Nephron progenitor cell (in vitro differentiated cells): ENCODE measurements at places on chromosomes 16 and 17.

GRCh38 chr16:67164599-67165061, at the start of gene HSF4:
TSS of gene HSF4 (plus strand) at chr16:67164745. CDS start at chr16:67164812, 67 bp downstream.
- H3K4me3 ChIP-seq = peak within 1 kb of the TSS; percentile 55
- no peak within 1 kb of the TSS for H3K27ac ChIP-seq
- DNase-seq = no peak
- peaks cover 98% of the 10 kb centered on the region for H3K27me3 ChIP-seq
- peaks cover 9% of the 10 kb centered on the region for H3K4me1 ChIP-seq

GRCh38 chr17:49258394-49258793, 27.8 kb upstream of the PHOSPHO1 start:
- no peaks in the 10 kb centered on the region for H3K36me3 ChIP-seq
- H3K27me3 ChIP-seq = peaks cover 29% of the 10 kb centered on the region
- no peak for DNase-seq
- H3K27ac ChIP-seq = no peak overlapping the region
- no peak overlapping the region for H3K4me3 ChIP-seq
- peaks cover 24% of the 10 kb centered on the region for H3K4me1 ChIP-seq

DNA sequence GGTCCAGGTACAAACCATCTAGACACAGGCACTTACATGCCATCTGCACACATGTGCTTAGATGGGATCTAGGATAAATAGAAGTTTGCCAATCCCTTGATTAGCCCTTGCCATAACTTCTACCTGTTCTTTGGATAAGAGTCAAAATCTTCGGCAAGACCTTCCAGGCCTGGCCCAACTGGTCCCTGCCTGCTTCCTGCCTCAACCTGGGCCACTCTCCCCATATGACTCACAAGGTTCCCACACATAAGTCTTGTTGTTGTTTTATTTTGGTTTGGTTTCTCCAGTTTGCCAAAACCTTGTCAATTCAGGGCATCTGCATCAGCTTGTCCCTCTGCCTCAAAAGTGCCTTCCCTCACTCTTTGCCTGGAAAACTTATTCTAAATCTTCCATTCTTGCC, 95.3 kb upstream of the XYLT1 start:
- H3K27ac ChIP-seq = no peak overlapping the region
- H3K27me3 ChIP-seq = peaks cover 8% of the 10 kb centered on the region
- no peaks in the 10 kb centered on the region for H3K36me3 ChIP-seq
- H3K4me3 ChIP-seq = no peak overlapping the region
- no peaks in the 10 kb centered on the region for H3K4me1 ChIP-seq

DNA sequence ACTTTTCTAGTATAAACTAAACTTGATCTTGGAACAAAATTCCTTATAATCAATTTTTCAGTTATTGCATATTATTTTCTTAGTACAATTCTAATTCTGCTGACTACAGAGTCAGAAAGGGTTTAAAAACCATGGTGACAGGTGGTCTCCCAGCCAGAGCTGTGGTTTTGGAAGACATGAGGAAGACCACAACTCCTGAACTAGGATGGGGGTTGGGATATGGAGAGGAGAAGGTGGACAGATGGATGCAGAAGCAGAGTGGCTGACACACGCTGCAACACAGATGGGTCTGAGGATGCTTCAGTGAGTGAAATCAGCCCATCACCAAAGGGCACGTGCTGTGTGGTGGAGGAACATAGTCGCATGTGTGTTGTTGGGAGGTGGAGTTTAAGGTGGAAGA, 187.7 kb downstream of the LGALS9B start:
- DNase-seq = no peak
- peaks cover 4% of the 10 kb centered on the region for H3K27me3 ChIP-seq
- no peak overlapping the region for H3K27ac ChIP-seq
- H3K4me1 ChIP-seq = peaks cover 50% of the 10 kb centered on the region
- no peaks in the 10 kb centered on the region for H3K36me3 ChIP-seq

- peak overlapping the region; percentile 66 for H3K27ac ChIP-seq
- H3K36me3 ChIP-seq = peaks cover 53% of the 10 kb centered on the region
- no peak overlapping the region for H3K4me3 ChIP-seq
- no peak for DNase-seq
- H3K4me1 ChIP-seq = no peaks in the 10 kb centered on the region
- H3K27me3 ChIP-seq = no peaks in the 10 kb centered on the region
Observed at GRCh38 chr16:28172336-28172735, 39.4 kb downstream of the XPO6 start.
